ENCODE measurements at places on chromosomes 1 and 21. TPM values are rescaled to one million over a fixed set of nuclear protein-coding genes. Genes with fewer than 3 reads are reported as not detected.

- DNase-seq, result peak; percentile 99
Observed at GRCh38 chr1:24018611-24019580, 38.8 kb upstream of the SRSF10 start.

DNA sequence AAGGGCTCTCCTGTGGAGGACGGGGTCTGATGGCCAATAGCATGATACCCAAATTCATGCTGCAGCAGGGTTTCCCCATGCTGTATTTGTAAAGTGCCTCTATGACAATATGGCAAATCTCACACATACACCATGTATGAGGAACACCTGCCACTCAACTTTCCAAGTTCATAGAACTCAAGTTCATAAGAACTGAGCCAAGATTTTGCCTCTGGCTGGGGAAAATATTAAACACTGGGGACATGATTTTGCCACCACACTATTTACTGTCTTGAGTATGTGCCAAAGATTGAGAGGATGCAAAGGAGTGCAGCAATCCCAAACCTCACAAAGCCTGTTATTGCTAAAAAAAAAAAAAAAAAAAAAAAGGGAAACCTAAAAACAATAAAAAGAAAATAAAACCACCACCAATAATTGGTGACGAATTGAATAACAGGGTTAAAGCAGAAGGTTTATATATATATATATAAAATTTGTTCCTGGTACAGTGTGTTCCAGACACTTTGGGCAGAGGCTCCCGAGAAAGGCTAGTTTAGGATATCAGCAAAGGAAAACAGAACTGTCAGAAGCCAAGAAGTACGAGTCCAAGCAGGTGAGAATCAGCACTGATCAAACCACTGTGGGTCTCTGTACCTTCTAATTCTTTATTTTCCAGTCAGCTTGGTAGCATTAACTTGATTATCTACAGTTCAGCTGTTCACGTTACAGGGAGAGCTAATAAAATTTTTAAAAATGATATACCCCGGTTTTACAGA is 24.3 kb downstream of the ZBTB21 start:
- DNase-seq, result no peak

DNA sequence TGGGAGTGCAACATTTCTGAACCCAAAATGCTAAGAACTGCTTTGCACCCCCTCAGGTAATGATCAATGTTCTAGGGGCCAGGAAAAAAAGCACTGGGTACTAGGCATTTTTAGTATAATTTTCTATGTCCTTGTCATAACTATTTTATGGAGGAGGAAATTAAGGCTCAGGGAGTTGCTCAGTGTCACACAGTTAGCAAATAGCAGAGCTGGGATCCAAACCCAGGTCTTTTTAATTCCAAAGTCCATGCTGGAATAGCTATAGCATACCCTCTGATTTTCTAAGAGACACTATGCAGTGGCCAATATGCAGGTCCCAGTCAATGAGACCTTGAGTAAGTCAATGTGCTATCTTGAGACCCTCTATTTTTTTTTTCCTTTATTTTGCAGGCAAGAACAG is 394.5 kb upstream of the USP24 start:
- no peak for DNase-seq

BEND5 gene
- not detected for total RNA-seq

FAM3B gene
- 1.2 TPM for total RNA-seq

DNA sequence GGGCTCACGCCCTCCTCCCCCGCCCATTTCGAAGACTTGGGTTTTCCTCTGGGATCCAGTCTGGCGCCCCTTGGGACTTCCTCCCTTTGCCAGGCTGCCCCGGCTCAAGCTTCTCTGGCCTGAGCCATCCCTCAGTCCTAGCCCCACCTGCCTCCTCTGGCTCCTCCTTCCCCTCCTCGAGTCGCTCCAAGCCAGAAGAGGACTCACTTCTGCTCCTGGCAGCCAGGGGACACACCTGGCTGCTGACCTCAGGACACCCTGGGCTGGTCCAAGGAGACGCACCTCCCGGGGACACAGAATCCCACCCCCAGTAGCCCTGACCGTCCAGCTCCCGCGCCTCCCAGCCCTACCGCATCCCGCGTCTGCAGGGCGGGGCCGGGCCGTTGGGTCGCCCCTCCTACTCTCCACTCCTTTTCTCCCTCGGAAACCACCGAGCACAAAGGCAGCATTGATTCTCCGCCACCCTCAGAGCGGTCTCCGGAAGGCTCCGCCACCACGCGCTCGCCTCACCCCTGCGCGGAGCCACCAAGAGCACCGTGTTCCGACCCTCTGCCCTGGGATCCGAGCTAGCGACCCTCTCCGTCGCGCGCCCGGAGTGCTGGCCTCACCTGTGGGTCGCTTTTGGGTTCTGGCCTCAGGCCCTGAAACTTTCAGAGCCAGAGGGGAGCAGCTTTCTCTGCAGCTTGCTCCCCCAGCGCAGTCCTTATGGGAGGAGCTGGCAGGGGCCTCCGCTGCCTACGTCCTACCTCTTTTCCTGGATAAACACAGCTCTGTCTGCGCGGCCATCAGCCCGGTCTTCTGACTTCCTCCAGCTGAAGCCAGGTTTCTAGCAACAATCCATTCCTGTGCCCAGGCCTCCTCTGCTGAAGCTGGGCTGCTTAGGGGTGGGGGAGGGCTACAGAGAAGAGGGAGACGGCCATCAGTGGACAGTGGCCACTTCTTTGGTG is at the start of gene C2CD4D:
C2CD4D (minus strand) TSS at position 364 of the 947 bp plus-strand sequence. CDS start 831 bp downstream, outside the sequence.
- no peak for DNase-seq

CYP4A22 gene
- total RNA-seq, result 0.72 TPM

GRCh38 chr1:208807446-208808127 is 563.4 kb upstream of the PLXNA2 start:
- no peak for DNase-seq

DNA sequence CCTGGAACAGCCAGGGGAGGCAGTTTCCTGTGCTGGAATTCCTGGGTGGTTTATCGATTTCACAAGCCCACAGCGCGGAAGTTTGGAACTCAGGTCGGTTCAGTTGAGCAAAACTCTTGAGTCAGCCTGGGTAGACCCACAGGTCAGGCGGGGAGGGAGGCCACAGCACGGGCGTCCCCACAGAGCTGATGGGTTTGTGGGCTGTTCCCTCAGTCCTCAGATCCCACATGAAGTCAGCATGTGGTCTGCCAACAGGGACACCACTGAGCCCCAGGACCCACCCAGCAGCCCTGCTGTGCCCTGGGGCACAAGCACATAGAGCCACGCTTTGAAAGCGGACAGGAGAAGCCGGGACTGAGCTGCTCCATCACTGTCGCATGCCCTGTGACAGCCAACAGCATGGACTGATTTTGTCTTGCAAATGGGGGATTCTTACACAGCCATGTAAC is 17.4 kb downstream of the BMP8A start:
- DNase-seq, result no peak

All from omental fat pad (tissue), 4 donors.